8988T (cell line): ENCODE measurements at places on chromosomes 11 and 22.

DNA sequence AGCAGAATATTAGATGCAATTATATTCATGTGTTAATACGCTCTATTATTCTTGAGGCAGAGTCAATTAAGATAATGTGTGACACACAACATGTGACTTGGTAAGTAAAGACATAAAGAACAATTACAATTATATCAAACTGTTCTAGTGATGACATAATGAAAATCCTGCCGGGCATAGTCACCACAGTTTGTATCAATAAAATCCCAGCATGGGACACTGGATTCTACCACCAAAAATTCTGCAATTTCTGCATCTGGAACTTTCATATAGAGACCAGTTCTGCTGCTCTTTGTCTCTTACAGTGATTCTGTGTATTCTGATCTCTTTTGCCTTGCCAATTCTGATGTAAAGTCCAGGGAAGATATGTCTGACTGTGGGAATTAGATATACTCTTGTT is 495.6 kb upstream of the LRRC4C start:
- DNase-seq = no peak

GRCh38 chr11:103077554-103077953 is 14.4 kb downstream of the DCUN1D5 start:
- DNase-seq = no peak

- no peak for DNase-seq
Measured at GRCh38 chr11:96961931-96962330, 572.1 kb downstream of the JRKL start.

GRCh38 chr11:59000003-59000402 is 60.7 kb downstream of the GLYATL1 start:
- DNase-seq = no peak

DNA sequence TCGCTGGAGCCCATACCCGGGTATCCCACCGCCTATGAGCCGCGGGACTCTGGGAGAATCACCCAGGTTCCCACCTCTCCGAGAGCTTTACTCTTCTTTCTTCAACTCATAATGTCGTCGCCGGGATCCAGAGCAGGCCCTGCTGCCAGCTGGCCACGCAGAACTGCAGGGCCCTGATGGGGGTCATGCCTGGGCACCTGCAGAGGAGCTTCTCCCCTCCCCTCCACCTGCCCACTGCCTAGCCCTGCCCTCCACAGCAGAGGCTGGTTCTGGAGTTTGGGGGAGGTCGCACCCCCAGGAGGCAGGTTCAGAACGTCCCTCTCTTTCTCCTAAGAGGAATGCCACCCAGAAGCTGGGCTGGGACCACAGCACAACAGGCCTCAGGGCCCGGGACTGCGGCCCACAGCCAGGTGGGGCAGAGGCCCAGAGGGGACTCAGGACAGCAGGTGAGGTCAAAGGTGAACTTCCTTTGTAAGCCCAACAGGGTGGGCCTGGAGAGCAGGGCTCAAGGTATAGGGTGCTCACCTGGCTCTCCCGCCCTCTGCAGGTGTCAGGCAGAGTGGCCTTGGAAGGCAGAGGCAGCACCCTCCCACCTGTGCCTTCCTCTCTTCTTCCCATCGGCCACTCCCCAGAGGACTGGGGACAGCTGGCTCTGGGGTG is 1.9 kb downstream of the SLC25A45 start:
- no peak for DNase-seq

DNA sequence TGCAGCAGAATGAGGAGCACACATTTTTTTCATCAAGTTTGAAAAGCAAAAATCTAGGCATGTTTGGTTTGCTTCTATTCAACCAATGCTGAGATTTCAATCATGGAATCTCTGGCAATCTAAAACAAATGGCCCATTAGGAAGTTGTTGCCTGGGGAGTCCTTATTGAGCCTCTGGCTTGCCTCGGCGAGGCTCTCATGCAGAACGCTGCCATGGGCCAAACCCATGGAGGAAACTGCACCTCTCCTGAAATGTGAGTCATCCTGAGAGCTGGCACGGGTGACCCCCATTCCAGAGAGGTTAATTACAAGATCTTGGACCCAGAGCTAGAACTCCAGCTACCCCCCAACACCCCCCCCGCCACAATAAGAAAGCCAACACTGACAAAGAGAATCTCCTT is 80.7 kb downstream of the MN1 start:
- DNase-seq = no peak

- no peak for DNase-seq
Measured at GRCh38 chr11:96021901-96022650, 98.2 kb upstream of the MTMR2 start.

DNA sequence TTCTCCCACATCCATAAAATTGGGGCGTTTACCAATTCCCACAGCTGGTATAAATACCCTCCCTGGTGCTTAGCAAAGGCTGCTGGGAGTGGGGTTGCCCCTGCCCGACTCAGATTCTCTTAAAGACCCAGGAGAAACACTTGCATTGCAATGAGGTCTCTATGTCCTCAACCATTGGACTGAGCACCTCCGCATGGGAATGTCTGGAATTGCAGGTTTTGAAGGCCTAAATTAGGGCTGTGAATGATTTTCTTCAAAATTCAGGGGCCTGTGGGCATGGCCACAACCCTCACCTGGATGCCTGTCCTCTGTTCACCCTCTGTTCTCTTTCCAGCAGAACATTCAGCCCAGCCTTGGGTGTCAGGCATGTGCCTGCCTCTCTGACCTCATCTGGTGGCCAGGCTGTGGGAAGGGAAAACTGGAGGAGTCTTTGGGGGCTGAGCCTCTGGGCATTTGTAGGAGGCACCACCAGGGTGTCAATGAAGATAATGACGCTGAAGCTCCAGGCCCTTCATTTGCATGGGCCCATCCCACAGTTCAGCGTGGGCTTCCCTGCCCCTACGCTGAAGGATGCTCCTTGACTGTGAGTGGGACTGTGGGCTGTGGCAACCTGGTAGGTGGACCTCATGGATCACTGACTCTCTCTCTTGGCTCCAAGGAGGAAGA is 52.7 kb upstream of the MYEOV start:
- DNase-seq = no peak

DNA sequence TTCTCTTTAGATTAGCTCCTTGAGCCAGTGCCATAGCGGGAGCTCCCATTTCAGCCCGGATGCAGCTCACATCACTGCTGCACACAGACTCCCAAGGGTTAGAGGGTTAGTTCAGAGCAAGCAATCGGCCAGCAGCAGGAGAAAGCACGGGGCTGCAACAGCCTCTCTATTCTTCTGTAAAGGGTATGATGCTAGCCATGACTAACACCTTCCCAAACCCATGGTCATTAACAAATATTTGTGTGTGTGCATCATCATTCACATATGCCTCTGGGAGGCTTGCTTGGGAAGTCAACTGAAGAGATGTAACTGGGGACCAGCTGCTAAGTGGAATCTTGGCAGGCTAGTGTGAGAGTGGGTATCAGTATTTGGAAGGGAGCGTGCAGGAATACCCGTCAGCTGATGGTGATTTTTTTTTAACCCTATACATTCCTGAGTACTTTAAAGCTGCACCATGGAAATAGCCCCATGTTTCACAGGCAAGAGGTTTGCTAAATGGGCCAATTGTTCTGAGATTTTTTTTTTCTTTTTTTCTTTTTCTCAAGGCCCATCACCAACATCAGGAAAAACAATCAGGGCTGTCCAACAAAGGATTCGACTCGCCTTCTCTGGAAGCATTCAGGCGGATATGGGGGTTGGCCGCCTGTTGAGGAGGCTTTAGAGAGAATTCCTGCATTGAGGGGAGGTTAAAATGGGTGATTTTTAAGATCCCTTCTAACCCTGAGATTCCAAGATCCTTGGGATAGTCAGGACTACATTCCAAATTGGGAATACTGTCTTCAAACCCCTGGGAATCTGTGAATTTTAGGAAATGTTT is 33.2 kb upstream of the CCDC89 start:
- DNase-seq = peak; percentile 61
